Umbilical cord (tissue), 2 donors: ENCODE measurements at places on chromosomes 4 and X. TPM values are rescaled to one million over a fixed set of nuclear protein-coding genes. Genes with fewer than 3 reads are reported as not detected.

The PPEF2 gene
- 6.3 TPM for total RNA-seq

The HGFAC gene
- 3.1 TPM for total RNA-seq

DNA sequence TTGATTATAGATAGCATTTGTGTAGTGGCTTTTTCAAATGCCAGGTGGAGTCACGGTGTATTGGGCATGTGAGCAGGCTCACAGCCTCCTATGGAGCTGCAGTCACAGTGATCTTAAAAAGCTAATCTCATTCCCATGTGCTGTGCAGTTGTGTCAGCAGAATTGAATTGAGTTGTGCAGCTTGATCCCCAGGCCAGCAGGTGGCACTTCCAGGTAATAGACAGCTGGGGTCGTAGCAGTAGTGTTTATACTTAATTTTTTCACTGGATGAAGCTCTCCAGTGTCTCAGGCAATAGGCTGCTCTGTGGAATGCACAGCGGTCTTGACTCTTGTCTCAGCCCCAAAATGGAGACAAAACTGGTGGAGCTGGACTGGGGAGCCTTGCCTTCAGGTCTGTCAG is 1028.1 kb downstream of the SH3BGRL start:
- DNase-seq: no peak

- no peak for DNase-seq
Observed at GRCh38 chr4:139961344-139961946, 192.5 kb downstream of the MAML3 start.

The SYTL5 gene
- 5.8 TPM for total RNA-seq

The MAGEA11 gene
- total RNA-seq: not detected
